ENCODE measurements at places on chromosomes 5 and 9.

GRCh38 chr5:55817030-55817429 is 34.1 kb upstream of the IL31RA start:
- no peak for DNase-seq

DNA sequence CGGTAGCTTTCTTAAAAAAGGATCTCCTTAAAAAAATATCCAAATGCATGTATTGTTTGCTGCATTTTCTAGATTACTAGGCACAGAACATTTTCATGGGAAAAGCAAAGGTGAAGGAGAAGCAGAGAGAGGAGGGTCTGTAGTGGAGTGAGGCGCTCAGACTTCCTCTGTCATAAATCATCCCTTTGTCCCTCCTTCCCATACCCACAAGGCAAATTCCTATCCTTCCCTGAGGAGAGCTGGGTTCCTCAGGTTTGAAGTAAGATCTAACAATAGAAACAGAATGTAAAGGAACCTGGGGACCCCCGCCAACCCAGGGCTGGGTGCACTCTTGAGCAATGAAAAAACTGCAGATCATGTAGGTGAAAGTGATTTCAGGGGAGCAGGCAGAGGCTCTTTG is 149.2 kb upstream of the ANKH start:
- DNase-seq, result no peak

- DNase-seq, result no peak
These were observed 124.9 kb upstream of the ZNF608 start for GRCh38 chr5:124871303-124871702.

- no peak for DNase-seq
These were observed 297.7 kb upstream of the NUDT12 start for GRCh38 chr5:103860327-103860726.

DNA sequence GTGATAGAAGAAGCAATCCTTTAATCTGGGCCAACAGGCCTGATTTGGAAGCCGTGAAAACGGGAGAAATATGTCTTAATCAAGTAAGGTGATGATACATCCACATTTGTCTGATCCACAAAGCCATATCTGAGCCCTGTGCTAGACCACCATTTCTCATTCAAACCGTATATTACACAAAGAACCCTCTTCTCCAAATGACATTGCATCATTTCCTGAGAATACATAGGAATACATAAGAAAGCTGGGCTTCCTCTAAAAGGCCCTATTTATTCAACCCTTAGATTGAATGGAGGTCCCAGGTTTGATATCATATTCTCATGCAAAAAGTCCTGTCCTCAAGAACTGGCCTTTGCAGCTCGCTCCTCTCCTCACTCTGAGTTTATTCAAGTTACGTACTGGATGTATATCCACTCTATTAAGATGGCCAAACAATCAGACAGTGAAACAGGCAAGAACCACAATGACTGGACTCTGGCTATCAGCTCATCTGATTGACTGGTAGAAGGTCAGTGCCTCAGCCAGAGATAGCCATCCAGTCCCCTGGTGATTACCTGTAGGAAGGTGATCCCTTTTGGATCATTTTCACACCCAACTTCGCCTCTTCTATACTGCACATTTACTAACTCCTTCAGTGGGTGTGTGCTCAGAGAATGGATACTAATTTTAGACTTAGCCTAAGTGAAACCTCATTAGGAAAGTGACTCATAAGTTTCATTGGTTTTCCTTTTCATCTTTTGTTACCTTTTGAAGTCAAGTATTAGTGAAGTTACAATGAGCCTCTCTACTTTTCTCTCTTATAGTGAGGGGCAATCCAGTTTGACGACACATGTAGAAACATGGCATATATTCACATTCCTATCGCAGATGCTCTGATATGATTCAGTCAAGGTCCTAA is 167.6 kb upstream of the WWC1 start:
- DNase-seq, result no peak

DNA sequence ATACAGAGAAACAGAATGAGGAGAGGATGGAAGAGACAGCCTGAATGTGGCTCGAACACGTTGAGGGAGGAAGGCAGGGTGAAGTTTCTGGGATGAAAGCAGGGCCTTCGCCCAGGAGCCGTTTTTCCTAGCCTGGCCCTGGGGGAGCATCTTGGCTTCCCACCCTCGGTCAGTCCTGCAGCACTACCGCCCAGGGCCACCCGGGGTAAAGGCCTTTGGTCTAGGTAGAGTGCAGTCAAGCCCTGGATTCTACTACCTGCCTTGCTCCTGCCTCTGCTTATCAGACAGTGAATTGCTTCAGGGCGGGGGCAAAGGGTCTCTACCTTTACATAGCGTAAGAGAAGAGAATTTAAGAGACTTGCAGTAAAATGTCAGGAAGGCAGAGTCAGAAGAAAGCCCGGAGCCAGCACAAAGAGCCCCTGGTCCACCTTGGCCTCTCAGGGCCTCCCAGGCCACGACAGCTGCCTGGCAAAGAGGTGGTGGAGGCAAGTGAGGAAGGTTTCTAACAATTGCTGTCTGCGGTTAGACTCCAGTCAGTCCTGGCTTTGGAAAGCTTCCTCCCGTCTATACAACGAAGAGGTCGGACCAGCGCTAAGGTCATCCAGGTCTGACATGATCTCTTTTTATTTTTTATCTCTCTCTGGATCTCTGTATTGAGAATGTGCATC is 17.9 kb downstream of the COL15A1 start:
- DNase-seq, result no peak

GRCh38 chr9:111529787-111530186 is 4.8 kb downstream of the ZNF483 start:
- DNase-seq, result no peak
